ENCODE measurements at places on chromosomes 7 and 10.

DNA sequence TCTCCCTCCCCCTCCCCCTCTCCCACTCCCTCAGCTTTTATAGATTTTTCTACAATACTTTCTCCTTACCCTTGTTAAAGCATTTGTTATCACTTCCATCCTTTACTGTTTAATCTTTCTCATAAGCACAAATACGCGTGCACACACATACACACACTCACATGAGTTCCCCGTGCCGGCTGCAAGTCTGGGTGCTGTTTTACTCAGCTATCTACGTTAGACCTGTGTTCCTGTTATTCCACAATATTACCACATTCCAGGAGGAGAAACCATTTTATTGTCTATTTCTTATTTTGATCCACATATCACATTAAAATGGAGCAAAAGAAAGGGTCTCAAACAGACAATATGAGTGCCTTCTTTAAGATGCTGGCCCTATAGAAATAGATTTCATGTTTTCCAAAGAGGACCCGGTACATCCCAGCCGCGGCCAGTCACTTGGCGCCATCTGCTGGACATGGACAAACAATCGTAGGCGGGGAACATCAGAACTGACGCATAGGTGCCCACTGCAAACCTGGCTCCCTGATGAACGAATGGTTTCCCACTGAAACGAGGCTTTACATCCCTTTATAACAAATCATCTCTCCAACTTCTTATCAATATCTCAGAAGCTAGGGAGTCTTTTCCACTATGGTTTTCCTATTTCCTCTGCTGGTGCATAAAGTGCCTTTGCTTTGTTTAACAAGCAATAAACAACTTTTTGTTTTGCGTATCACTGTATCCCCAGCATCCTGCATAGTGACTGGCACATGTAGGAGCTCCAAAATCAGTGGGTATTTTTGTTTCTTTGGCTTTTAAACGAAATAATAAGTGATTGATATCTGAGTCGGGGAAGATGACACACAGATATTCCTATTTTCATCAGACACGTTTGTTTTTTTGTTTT lies 25.2 kb upstream of the OPTN start:
- DNase-seq = no peak

- DNase-seq = no peak
Measured at GRCh38 chr10:28592953-28593352, 60.0 kb downstream of the WAC start.

- no peak for DNase-seq
Measured at GRCh38 chr7:99728615-99729014, 6.4 kb downstream of the CYP3A7 start.

- DNase-seq = no peak
Measured at GRCh38 chr7:50341724-50342123, 37.2 kb downstream of the IKZF1 start.

DNA sequence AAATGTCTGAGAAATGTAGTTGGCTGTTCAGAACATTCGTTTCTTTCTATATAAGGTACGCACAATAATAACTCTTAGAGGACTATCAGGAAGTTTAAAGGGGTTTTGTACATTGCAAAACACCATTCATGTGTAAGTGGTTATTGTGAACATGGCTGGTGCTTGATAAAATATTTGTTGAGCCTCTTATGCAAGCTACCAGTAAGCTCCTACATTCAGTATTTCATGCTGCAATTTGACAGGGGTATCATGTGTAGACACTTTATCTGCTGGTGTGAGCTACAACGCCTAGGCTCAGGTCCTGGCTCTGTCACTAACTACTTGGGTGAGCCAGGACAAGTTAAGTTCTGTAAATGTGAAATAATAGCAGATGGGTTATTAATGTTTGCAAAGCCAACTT lies 75.5 kb downstream of the MAP3K8 start:
- DNase-seq = no peak

GRCh38 chr10:124179308-124180043 lies 86.1 kb upstream of the CHST15 start:
- no peak for DNase-seq

DNA sequence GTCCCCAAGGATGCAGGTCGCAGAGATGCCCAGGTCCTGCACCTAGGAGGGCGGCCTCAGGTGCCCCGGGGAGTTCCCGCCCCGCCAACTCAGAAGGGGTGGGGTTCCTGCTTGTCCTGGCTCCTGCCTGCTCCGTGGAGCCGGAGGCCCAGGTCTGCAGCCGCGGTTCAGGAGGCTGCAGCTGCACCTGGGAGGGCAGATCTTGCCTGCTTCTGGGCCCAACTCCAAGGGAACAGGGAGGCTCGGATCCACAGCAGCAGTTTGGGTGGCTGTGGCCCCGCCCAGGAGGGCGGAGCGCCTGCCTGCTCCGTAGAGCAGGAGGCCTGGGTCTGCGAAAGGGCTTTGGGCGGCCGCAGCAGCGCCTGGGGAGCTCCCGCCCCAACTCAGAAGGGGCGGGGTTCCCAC lies 108.2 kb upstream of the EGR2 start:
- no peak for DNase-seq

GRCh38 chr10:81874875-81875466 lies at the start of gene NRG3:
NRG3 (plus strand) TSS chr10:81875194.
- no peak for DNase-seq

DNA sequence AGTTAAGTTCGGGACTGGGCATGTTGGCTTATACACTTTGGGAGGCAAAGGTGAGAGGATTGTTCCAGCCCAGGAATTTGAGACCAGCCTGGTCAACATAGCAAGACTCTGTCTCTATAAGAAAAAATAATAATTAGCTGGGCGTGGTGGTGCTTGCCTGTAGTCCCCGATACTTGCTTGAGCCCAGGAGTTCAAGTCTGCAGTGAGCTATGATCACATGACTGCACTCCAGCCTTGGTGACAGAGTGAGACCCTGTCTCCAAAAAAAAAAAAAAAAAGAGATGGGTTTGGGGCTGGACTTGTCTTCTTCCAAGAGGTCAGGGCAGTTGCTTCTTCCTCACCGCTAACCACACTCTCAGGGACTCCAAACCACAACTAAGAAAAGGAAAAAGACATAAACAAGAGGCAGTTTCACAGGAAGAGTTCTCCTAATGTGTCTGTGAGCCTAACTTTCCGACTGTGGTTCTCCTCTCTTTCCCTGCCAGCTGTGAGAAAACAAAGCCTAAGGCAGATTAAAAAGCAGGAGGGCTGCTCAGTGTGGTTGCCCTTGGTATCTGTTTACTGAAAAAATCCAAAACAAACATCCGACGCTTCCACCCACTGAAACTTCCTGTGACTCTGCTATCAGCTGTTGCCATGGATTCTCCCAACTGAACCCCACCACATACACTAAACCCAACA lies 2.4 kb upstream of the SERPINE1 start:
- DNase-seq = no peak

- DNase-seq = no peak
Measured at GRCh38 chr7:38393874-38394273, 120.4 kb upstream of the TARP start.

DNA sequence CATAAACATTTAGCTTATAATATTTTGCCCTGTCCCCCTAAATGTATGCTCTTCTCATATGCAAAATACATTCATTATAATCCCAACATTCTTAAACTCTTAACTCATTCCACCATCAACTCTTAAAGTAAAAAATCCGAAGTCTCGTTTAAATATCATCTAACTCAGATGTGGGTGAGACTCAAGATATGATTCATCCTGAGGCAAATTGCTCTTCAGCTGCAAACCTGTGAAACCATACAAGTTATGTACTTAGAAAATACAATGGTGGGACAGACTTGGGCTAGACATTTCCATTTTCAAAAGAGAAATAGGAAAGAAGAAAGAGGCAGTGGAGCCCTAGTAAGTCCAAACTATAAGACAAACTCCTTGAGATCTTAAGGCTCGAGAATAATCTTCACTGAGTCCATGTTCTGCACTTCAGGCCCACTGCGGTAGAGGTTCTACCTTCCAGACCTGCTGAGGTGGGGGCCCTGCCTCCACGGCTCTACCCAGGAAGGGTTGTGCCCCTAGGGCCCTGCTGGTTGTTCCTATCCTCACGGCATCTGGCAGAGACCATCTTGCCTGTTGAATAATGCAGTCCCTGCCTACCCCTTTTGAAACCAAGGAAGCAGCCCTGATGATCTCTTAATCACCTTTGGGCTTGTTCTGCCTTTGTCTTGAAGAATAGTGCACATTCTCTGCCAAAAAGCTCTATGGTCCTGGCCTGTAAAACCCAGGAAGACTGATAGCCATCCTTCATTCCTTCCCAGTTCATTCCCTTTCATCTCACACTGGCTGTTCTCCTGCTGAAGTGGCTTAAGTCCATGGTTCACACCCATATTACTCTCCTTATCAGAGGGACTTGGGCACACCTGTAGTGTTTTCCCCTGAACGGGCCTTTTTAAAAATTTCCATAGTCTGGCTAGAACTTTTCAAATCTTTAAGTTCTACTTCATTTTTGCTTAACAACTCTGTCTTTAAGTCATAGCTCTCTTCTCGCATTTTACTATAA lies 37.3 kb downstream of the INPP5F start:
- no peak for DNase-seq

DNA sequence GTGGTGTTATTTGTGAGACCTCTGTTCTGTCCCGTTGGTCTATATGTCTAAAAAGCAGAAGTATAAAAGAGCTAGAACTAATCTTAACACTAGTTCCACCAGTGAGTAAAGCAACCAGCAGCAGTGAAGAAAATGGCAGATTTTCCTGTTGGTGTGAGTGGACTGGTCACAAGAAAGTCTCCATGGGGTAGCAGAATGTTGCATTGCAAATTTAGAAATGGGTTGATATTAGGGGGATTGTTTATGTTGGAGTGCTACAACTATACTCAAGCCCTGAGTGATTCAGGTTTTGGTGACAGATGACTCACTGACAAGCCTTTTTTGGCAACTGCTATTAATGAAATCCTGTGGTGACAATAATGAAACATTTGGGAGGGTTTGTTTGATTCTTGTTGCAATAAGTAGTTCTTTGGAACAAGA lies 5.6 kb downstream of the AVL9 start:
- DNase-seq = no peak

DNA sequence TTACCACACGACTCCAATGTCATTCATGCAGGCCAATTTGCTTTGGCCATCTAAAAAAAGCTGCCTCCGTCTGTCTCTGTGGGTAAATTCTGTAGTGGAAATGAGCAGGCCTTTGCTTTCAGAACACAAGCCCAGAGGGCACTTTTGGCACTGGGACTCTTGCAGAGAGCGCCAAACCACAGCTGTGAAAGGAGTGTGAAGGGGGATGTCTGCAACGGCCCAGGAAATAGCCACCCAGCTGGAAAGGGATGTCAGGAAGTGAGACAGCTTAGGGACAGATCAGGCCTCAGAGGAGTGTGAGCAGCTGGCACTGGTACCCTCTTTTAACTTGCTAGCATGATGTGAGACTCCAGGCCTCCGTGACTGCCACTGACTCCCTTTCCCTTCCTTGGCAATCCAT lies 152.4 kb downstream of the DKK1 start:
- DNase-seq = no peak

DNA sequence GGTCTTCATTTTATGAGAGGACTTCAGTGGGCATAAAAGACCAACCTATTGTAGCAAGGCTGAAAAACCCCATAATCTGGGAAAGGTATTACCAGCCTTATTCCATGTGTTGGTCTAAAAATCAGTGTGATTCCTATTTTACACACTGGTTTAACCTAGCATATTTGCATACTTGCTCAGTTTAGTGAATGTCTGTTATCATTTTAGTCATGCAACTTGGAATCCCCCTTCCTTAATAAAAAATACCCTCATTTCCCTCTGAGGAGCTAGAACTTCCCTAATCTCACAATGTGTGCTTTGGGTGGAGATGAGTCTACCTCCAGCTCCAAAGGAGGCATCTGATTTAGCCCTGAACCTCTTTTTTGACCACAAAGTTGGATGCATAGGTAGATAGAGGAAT lies 312.8 kb upstream of the SORCS1 start:
- no peak for DNase-seq
